AG09319 (cell line): ENCODE measurements at places on chromosomes 4 and X.
A peak's percentile ranks its signal among the peaks of the same experiment; 100 is the strongest.

DNA sequence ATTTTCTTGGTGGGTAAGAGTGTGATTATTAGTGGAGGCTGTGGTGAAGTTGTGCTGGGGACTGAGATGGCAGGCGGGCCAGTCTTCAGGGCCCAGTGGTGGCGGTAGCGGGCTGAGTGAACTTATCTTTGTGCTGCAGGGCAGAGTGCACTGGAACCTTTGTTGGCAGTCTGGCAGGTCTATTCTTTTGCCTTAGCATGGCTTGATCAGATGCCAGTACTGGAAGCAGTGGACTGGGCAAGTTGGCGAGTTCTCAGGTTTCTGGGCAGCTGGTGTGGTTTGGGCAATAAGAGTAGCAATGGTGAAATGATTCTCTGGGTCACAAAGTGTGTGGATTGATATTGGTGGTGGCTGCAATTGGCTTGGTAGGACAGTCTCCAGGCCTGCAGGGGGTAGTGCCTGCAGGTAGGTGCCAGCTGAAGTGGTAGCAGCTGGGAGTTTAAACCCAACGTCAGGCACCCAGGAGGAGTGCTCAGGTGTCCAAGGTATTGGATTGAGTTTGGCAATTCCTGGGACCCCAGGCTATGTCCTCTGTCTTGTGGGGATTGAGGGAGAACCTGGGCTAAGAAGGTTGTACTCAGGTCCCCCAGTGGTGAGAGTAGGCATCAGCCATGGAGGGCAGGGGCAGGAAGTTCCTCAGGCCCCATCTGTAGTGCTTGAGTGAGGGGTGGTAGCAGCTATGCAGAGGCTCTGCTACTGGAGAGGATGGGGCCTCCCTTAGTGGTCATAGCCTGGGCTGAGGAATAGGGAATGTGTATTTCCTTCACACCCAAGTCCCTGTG, 34.9 kb upstream of the SLC25A14 start:
- DNase-seq, result no peak

DNA sequence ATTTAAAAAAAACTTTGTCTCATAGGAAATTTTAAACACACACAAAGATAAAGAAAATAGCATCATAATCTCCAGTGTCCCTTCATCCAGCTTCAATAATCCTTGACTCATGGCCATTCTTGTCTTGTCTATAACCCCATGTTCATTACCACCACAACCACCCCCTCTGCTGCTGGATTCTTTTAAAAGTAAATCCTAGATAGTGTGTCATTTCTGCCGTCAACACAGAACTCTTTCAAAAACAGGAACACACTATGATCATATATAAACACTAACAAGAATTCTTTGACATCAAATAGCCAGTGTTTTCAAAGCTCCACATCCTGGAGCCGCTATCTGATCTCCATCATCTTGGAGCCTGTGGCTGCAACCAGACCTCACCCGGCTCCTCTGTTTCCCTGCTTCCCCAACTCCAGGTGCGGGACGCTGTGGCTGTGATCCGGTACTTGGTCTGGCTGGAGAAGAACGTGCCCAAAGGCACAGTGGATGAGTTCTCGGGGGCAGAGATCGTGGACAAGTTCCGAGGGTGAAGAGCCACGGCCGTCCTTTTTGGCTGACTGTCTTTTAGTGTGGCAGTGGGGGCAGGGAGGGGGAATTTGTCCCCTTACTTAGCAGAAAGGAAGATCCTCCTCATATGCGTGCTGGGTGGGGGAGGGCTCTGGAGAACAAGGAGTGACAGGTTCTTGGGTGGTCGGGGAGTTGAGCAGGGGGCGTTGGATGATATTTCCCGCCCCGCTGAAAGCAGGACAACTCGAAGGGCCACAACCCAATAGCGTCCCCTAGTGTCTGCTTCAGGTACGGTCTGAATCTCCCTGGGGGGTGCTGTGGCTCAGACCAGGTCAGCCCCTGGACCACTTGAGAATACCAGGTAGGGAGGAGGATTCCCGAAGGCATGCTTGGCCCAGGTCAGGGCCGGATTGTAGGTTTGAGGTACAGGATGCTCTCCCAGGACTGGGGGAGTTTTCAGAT, 15.6 kb downstream of the XPNPEP2 start:
- DNase-seq, result no peak

DNA sequence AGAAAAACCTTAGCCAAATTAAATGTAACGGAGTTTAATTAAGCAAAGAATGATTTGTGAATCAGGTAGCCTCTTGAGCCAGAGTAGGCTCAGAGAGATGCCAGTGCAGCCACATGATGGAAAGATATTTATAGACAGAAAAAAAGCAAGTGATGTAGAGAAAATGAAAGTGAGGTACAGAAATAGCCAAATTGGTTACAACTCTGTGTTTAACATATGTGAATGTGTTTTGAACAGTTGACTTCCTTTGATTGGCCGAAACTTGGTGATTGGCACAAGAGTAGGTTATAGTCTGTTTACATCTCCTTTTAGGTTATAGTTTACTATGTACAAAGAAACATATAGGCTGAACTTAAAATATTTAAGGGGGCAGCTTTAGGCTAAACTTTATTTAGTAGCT, 459.9 kb upstream of the BOD1L1 start:
- no peak for DNase-seq

- peak; percentile 51 for DNase-seq
Observed at GRCh38 chrX:13646154-13646549, 6.8 kb upstream of the TCEANC start.

GRCh38 chrX:2226906-2227656, 273.7 kb downstream of the DHRSX start:
- no peak for DNase-seq

- DNase-seq, result no peak
Observed at GRCh38 chr4:118742050-118742449, 56.9 kb downstream of the METTL14 start.

DNA sequence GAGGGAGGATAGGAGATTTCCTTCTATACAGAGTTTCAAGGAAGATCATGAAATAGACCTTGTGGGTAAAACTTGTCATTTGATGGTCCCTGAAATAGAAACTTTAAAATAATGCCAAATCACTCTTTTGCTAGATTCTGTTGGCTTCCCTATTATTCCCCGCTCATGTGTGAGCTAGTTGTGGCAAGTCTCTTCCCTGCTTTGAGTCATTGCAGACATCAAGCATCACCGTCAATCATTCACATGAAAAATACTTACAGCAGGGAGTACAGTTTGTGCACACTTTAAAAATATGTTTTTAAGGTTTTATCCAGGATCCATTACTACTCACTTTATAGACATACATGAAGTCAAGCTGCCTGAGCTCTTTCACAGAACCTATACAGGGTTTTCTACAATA, 35.2 kb upstream of the INPP4B start:
- DNase-seq, result no peak

DNA sequence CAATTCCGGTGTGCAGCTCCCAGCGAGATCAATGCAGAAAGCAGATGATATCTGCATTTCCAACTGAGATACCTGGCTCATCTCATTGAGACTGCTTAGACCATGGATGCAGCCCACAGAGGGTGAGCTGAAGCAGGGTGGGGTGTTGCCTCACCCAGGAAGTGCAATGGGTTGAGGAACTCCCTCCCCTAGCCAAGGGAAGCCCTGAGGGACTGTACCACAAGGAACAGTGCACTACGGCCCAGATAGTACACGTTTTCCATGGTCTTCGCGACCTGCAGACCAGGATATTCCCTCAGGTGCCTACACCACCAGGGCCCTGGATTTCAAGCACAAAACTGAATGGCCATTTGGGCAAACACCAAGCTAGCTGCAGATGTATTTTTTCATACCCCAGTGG, 150.0 kb downstream of the TET2 start:
- no peak for DNase-seq

- no peak for DNase-seq
Observed at GRCh38 chrX:13165266-13166189, 121.1 kb upstream of the FAM9C start.

DNA sequence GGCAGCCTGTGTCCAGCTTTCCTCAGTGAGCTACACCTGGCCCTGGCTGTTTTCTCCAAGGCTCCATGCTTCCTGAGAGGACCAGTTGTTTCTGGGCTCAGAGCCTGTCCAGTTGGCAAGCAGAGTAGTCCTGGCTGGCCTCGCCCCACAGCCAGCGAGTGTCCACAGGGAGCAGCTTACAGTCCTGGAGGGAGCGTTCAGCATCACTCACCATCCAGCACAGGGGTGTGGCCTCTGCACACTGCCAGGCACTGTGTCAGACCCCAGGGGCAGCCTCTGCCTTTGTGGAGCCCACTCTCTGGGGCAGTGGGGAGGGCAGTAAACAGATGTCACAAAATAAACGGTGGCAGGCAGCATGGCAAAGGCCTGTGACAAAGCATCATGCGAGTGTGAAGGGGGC, 23.9 kb downstream of the EVC start:
- DNase-seq, result no peak

- no peak for DNase-seq
Observed at GRCh38 chr4:13162886-13163285, 321.3 kb downstream of the RAB28 start.

GRCh38 chrX:104428231-104428630, 137.8 kb upstream of the IL1RAPL2 start:
- no peak for DNase-seq

DNA sequence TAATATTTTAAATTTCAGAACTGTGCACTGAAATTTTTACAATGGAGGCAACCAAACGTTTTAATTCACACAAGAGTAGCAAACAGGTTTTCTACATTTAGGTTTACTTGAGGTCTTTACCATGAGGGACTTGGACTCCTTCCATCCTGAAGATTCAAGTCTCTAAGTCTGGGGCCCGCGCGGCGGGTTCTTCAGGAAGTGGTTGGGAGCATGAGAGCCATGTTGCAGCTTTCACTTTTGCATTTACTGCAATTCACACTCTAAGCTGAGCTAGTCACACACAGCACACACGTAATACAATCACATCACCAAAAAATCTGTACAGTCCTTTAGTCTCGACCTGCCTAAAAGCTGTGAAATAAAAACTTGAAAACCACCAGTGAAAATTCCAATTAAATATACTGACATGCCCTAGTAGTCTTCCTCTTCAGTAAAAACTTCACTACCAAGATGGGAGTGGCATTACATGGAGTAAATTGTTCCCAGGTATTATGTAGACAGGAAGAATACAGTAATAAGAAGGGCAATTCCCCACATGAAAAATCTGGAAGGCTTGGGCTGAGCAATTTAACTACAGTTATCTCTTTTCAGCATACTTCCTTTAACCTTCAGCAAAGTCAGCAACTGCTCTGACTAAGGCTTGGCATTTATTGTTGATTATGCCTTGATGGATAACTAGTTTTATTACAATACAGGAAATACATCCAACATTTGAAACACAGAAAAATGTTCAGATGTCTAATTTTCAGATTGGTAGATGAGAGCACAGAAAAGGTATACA, 571.1 kb upstream of the DIPK2B start:
- DNase-seq, result no peak

GRCh38 chrX:2829469-2830246, 928 bp downstream of the GYG2 start:
- DNase-seq, result no peak

GRCh38 chrX:38664285-38664684, 102.9 kb downstream of the TSPAN7 start:
- peak; percentile 0 for DNase-seq

GRCh38 chrX:386768-387575, at the start of gene PPP2R3B:
Gene PPP2R3B (minus strand): TSS chrX:386907. CDS start chrX:386691, 216 bp downstream.
- DNase-seq, result peak; percentile 97

DNA sequence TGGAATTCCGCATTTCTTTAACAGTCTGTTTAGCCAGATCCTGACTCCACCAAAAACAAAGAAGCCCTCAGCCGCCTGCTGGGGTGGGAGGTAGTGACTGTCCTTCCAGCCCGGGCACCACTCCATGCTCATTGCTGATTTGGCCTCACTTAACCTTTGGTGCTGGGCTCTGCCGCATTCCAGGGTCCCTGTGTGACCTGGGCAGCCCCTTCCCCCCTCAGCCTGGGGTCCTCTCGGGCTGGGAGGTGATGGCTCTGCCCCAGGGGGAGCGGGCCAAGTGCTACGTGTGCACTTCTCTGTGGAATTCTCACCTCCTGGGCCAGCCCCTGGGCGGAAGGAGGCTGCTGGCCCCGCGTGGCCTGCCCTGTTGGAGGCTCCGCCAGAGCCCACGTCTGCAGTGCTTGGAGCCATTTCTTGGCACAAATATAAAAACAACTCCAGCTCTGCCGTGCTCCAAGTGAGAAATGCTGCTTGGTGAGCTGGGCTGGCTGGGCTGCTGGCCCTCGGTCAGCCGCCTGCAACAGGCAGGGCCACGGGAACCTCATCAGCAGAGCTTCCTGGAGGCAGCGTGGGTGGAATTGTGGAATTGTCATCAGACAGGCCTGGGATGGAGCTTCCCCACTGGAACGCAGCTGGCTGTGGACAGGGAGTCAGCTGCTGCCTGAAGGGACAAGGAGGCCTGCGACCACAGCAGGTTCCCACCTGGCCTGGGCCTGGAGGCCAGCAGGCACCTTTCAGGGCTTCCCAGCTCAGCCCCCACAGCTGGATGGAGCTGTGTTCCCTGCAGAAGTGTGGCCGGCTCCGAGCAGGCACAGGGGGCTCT, 66.0 kb downstream of the TRMT44 start:
- no peak for DNase-seq

DNA sequence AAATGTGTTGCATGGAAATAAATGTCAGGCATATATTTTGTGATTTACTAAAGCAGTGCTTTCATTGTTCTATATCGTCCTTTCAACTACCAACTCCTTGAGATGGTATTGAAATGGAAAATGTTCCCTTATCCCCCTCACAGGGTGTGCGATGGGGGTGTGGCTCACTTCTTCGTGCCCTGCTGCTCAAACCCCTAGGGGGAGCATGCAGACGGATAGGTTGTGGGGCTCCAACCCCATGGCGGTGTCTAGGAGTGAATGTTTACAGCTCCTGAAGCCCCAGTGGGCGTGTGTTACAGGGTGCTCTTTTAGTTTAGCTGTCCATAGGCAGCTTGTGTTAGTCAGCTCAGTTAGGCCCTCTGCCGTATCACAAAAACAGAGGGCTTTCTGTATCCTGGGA, 287.7 kb upstream of the EMCN start:
- DNase-seq, result no peak

DNA sequence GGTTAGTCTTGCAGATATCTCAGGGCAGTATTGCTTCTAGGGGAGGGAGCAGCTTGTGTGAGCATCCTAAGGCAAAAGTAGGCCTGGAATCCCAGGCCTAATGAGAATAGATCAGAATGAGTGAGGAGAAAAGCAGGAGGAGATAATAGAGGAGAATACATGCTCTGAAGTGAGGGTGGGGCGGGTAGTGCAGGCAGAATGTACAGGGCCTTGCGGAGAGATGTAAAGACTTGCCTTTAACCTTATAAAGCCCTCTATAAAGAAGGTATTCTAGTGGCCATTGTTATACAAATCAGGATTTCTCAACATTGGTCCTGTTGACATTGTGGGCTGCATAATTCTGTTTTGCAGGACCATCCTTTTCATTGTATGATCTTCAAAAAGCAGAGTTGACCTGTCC, 855.3 kb downstream of the PCDH7 start:
- no peak for DNase-seq

DNA sequence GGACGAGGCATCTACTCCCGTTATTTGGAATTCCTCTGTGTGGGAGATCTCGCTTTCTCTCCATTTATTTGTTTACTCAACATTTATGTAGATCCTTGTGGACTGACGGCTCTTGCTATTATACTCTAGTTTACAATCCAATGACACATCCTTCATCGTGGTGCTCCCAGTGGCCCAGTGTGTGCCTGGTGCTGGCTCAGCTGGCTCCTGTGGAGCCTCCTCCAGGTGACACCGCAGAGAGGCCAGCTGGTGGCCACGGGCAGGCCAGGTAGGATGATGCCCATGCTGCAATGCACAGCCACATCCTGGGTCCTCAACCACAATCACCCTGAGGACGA, 84.0 kb upstream of the AFAP1 start:
- DNase-seq, result no peak
